ENCODE measurements at places on chromosomes 13 and 19.

DNA sequence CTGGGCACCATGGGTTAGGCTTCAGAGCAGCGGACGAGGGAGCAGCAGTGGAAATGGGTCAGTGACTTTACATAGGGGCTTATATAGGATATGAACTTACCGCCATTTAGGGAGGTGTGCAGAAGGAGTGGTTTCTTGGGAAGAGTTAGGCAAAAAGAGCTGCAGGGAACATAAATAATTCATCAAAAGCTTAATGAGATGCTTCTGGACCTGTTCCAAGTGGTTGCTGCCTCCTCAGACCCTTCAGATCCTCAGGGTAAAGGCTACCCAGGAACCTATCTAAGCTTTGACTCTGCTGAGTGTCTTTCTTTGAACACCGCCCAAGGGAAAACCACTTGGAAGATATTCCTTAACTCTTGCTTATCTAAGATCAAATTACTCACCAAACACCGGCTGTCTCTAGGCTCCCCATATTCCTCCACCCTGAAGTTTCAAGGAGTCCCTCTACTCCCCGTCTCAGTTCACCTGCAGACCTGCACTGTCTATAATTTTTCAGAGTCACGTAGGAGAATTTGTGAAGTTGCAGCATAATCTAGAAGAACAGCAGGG, at the start of gene IGFL4:
TSS of gene IGFL4 (minus strand) at position 51 of the 549 bp plus-strand sequence. CDS start at position 11, 40 bp downstream.
- DNase-seq, result no peak

GRCh38 chr19:50239921-50240590, 36.6 kb downstream of the MYH14 start:
- DNase-seq, result no peak

DNA sequence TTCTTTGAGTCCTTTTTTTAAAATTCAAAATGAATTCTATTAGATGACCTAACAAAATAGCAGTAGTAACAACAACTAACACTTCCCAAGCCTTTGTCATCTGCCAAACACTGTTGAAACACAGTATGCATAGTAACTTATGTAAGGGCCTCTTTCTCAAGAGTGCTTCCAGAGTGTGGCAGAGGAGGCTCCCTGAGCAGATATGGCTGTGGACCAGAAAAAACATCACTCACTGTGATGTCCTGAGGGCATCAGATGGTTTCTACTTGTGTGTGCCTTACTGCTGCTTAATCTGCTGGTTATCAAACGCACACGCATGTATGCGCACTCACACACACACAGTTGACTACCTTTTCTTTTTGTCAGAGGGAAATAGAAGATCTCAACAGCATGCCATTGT, 110.8 kb downstream of the DLEU7 start:
- DNase-seq, result no peak

GRCh38 chr13:38943231-38943630, 47.4 kb downstream of the STOML3 start:
- no peak for DNase-seq

- DNase-seq, result no peak
Measured at GRCh38 chr19:44702551-44703176, 3.7 kb downstream of the CEACAM16 start.

- DNase-seq, result no peak
Measured at GRCh38 chr13:34879851-34880250, 62.2 kb upstream of the NBEA start.

DNA sequence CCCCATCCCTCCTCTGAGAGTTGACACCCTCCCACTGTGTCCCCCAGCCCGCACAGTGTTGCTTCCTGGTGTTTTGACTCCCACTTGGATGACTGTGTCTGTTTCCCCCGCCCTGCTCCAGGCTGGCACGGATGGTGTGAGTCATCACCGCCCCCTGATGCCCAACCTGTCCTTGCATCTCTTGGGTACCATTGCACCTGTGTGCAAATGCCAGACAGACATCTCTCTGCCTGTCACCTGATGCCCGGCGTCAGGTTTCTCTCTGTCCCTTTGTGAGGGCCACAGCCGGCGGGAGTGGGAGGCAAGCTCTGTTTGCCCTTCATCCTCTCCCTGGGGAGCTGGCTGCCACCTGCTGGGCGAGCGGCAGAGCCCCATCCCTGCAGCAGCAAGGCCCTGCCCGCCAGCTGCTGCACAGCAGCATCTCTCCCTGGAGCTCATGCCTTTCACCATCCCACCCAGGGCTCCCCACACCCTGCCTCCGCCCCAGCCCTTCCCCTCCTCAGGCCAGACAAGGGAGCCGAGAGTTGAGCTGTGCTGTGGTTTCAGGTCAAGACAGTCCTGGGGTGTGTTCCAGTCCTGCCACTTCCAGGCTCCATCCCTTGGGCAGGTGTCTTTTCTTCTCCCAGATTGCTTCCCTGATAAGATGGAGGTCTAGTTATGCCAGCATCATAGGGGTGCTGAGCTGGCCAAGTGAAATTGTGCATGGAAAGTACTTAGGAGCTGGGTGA, 29.7 kb downstream of the NKPD1 start:
- DNase-seq, result no peak

DNA sequence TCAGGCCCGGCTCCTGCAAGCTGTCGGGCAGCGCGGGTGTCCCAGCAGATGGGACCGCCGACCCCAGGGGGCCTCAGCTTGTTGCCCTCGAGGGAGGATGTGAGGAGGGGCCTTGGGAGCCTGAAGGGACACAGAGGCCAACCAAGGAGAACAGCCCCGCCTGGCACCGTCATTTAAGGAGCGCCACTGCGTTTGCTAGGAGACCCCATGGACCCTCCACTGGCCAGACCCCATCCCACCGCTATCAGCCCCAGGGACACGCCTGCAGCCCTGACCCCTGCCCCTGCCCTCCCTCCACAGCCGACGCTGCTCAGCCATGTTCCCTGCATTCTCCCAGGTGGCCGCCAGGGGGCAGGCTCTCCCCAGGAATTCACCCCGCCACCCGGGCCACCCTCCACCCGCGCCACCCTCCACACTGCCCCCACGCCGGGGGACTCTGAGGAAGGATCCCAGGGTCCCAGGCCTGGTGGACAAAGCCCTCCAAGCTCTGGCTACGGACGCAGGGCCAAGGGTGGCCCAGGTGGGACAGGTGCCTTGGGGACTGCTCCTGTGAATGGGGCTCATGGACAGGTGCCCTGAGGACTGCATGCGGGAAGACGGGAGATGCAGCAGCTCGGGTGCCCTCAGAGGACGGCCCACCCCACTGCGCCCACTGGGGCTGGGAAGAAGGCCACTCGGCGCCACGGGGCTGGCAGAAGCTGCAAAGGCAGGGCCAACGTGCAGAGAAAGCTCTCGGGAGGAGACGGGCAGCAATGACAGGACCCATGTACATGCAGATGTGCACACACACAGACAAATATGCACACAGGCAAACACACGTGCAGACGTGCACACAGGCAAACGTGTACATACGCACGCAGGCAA, 34.4 kb downstream of the PIP5K1C start:
- DNase-seq, result peak; percentile 51

DNA sequence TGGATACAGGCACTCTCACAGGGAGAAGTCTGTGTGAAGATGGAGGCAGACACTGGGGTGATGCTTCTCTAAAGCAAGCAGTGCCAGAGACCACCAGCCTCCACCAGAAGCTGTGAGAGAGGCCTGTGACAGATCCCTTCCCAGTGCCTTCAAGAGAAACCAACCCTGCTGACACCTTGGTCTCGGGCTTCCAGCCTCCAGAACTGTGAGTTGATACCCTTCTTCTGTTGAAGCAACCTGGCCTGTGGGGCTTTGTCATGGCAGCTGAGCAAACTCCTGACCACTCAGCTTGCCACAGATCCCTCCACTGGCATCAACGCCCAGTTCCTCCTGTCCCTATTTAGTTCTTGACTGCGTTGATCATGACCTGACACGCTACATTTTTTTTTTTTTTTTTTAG, 29.0 kb downstream of the ELAVL1 start:
- DNase-seq, result no peak

GRCh38 chr13:74641586-74641985, 507.4 kb upstream of the KLF12 start:
- no peak for DNase-seq

GRCh38 chr19:34171539-34171876, 796 bp upstream of the LSM14A start:
- DNase-seq, result no peak

GRCh38 chr13:23645851-23646250, 75.6 kb downstream of the TNFRSF19 start:
- no peak for DNase-seq

- DNase-seq, result no peak
Measured at GRCh38 chr13:46185634-46186033, 3.7 kb upstream of the LCP1 start.

GRCh38 chr13:71817335-71817734, 49.7 kb downstream of the DACH1 start:
- no peak for DNase-seq

DNA sequence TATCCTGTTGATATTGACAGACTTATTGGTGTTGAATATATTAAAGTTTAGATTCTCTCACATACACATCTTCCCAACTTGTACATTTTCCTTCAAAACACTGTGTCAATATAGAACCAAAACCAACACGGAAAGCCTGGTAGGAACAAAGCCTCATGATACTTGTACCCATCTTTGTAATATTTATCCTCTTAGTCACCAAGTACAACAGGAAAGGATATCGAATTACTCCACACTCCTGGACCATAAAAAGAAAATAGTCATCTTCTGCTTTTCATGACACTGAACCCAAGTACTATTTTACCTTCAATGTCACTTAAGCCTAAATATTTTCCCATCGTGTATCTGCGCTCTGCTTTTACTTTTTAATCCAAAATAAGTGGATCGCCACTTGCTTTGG, 702.9 kb upstream of the PCDH9 start:
- no peak for DNase-seq

GRCh38 chr13:38697197-38697596, 10.3 kb downstream of the FREM2 start:
- no peak for DNase-seq

- no peak for DNase-seq
Measured at GRCh38 chr19:3097442-3097871, 3.3 kb downstream of the GNA11 start.

GRCh38 chr13:39306639-39307589, 268.7 kb downstream of the NHLRC3 start:
- no peak for DNase-seq

GRCh38 chr19:50173127-50173526, 10.0 kb upstream of the IZUMO2 start:
- DNase-seq, result no peak

DNA sequence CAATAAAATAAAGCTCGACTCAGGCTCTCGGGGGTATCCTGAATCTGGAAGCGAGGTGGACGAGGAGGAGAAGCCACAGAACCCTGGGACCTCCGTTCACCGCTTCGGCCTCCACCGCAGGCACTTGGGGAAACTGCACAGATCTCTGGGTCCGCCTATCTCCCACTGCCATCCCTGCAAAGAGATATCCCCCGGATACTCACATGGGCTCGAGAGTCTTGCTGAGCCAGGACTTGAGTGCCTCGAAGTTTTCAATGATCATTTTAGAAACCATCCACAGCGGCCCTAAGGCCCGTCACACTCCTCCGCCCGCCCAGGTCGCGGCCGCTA, 589 bp downstream of the RBM26 start:
- peak; percentile 47 for DNase-seq

- DNase-seq, result no peak
Measured at GRCh38 chr19:49297403-49297802, 27.6 kb downstream of the SLC6A16 start.

- DNase-seq, result no peak
Measured at GRCh38 chr13:112200200-112200599, 133.3 kb downstream of the SOX1 start.

DNA sequence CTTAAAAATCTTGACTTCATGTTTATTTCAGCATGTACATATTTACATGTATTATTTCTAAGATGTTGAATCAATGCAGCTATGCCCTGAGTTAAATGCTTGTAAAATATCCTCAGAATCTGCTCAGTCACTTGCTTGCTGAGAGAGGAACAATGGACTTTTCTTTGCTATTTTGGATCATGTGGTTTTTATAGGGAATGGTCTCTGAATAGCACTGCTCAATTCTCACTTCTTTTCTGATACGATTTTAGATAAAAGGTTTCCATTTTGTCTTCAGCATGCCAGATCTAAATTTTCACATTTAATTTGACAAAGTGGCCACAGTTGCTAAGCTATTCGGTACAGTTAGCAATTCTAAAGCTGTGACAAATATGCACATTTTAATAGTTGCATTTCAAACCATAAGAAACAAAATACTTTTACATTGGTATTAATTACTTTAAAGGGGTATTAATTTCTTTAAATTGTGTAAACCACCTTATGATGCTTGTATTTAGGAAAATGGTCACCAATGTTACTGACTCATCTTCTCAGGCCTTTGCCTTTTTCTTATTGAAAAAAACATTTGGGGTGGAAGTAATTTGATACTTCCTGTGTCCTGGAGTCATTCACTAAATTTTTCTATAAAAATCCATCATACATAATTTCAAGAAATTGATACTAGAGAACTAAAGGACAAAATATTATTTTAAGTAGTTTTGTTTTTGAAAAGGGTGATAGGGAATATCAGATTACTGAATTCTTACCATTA, 113.5 kb downstream of the MYO16 start:
- no peak for DNase-seq

- DNase-seq, result no peak
Measured at GRCh38 chr13:34128661-34129060, 310.7 kb downstream of the RFC3 start.

GRCh38 chr13:77511552-77511951, 24.0 kb upstream of the SCEL start:
- no peak for DNase-seq

- no peak for DNase-seq
Measured at GRCh38 chr19:45217957-45218334, 27.3 kb downstream of the EXOC3L2 start.

DNA sequence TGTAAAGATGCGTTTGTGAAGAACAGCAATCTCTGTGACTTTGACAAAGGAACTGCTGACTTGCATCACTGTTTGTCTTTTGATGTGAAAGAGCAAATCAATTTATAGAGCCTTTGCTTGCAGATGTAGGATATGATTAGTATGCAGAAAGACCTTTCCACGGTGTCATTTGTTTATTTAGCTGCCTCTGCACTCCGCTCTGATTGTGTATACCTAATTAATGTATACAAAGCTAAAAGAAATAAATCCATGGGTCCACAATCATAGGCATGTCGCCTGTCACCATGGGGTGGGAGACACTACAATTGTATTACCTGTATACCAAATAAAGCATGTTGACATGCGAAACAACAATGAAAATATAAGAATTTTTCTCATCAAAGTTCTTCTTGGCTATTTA, 410.7 kb downstream of the MZT1 start:
- no peak for DNase-seq

DNA sequence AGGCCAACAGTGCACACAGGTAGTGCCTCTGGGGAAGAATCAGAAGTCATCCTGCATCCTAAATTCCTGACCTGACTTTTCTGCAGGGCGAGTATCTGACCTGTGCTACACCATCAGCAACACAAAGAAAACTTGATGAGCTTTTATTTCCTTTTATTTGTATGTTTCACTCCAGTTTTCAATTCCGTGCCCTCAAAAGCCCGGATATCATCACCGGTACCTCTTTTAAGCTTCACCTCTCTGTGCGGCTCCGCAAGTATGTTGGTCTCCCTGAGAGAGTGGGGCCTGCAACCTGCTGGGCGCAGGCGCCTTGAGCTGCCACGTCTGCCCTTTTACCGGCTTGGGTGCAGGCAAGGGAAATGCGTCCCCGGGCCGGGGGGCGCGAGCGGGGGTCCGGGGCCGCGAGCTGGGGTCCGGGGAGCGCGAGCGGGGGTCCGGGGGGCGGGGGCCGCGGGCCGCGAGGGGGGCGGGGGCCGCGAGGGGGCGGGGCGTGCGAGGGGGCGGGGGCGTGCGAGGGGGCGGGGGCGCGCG, 4.3 kb upstream of the DUXA start:
- no peak for DNase-seq

Data from stimulated activated CD8-positive, alpha-beta memory T cell treated with anti-CD3 and anti-CD28 coated beads, Interleukin-12 subunit alpha, Interleukin-12 subunit beta, amount 100 ng/mL, for 4 hours (primary cell).